Left ventricle myocardium inferior (tissue), 1 donor: ENCODE measurements at places on chromosomes 7 and 10. TPM values are rescaled to one million over a fixed set of nuclear protein-coding genes. Genes with fewer than 3 reads are reported as not detected.
A peak's percentile ranks its signal among the peaks of the same experiment; 100 is the strongest.

SAP25 gene
- 1.1 TPM for total RNA-seq

DNA sequence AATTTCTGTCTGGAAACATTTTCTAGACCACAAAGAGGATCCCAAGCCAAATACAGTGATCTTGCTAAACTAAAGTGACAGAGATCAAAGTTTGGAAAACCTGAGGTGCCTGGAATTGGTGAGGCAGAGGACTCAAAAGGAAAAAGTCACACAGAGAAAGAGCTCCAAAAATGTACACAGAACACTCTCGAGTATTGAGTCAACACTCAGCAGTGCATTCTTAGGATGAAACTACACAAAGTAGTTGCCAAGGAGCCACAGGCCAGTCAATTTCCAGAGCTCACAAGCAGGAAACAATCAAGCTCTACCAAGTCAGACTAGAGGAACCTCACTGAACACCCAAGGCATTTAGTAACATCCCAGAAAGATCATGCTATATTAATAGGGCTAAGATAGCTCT lies 61.3 kb downstream of the MICU1 start:
- DNase-seq, result no peak

GRCh38 chr10:93267521-93267920 lies 193.8 kb downstream of the CYP26A1 start:
- no peak for DNase-seq

DNA sequence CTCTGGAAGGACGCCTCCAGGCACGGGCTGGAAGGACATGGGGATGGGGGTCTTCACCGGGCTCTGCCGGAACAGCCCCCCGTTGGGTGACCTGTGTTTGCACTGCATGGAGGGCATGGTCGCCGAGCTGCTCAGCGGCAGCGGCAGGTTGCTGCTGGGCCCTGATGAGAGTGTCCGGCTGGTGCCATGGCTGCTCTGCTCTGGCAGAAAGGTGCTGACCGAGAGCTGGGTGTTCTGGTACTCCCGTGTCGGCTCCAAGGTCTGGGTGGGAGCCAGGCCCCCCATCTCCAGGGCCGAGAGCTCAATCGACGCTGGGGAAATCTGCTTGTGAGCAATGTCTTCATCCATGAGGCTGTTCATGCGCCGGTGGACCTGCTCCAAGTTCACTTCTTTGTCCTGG lies 764.3 kb downstream of the GRID1 start:
- no peak for DNase-seq

- DNase-seq, result no peak
Measured at GRCh38 chr10:63173468-63174232, 40.5 kb downstream of the NRBF2 start.

GRCh38 chr7:26865094-26865388 lies 651 bp upstream of the SKAP2 start:
- DNase-seq, result peak; percentile 47

- DNase-seq, result no peak
Measured at GRCh38 chr7:31663072-31663471, 23.9 kb upstream of the PPP1R17 start.
